Stimulated activated CD4-positive, alpha-beta T cell treated with anti-CD3 and anti-CD28 coated beads, Interleukin-12 subunit alpha, Interleukin-12 subunit beta, amount 100 ng/mL, for 24 hours (primary cell): ENCODE measurements at places on chromosomes 16 and 17.

DNA sequence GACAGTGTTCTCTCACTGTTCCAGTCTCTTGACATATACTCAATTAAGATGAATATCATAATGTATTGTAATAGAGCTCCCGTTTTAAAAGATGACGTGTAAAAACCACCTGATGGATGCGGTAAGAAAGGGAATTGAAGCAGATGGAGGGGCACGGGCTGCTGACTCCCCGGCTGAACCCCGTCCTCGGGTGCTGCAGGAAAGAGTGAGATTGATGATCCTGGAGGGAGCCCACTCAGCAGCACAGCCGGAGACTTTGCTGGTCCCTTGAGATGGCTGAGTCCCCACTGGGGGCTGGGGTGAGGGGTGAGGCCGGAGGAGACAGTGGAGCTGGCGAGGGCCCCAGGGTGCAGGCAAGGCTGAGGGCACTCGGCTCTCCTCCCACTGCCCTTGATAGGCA, 217.4 kb downstream of the RPTOR start:
- DNase-seq: no peak

- no peak for DNase-seq
These were observed 4.8 kb downstream of the SPHK1 start for GRCh38 chr17:76388966-76389888.

DNA sequence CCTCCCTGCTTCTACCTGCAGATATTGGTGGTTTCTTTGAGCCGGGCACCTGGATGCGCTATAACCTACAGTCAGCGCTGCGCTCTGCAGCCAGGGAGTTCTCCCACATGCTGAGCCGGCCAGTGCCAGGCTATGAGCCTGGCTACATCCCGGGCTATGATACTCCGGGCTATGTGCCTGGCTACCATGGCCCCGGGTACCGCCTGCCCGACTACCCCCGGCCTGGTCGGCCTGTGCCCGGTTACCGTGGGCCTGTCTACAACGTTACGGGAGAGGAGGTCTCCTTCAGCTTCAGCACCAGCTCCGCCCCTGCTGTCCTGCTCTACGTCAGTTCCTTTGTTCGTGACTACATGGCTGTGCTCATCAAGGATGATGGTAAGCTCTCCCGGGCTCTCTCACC, 13.2 kb downstream of the CNTNAP1 start:
- no peak for DNase-seq

- DNase-seq: no peak
These were observed 45.3 kb downstream of the RAI1 start for GRCh38 chr17:17726458-17727060.

GRCh38 chr16:4832698-4833343, 14.3 kb downstream of the GLYR1 start:
- no peak for DNase-seq

- DNase-seq: no peak
These were observed 17.2 kb downstream of the TMEM114 start for GRCh38 chr16:8572919-8573724.

- DNase-seq: no peak
These were observed 595.9 kb downstream of the WWOX start for GRCh38 chr16:78695391-78695790.

- DNase-seq: no peak
These were observed 27.3 kb downstream of the TTYH2 start for GRCh38 chr17:74240618-74241205.

DNA sequence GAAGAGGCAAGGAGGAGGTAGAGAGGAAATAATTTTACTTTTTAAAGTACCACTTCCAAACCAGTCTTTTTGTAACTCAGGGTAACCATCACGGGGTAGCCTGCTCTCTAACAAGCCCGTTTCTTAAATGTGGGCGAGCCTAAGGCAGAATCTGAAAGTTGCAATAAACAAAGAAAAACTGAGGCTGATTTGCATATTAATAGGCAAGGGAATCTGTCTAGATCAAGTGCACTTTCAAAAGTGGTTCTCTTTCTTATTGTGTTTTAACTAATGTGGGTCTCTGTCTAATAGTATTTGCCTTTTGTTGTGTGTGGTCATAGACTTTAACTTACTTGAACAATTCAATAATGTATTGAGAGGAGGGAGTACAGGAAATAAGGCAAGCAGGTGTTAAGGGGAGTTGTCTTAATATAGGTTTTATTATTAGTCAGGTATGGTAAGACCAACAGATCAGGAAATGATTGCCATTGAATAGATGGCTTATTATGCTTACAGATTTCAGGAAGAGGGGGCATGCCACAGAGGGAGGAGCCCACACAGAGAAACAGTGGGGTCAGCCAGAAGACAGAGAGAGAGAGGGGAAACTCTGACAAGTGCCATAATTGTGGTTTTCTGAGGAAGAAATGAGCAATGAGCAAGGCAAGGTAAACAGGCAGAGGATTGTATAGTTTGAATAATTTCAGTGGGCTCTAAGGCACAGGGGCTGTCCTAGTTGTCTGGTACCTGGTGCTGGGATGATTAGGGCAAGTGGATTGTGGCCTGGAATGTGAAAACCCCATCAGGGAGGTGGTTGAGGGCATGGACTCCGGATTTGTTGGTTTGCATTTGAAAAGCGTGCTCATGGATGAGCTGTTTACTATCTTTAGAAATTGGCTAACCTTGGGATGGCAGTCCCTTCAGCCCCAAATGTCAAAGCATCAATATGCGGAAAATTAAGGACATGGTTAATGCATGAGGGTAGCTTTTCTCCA, 237.2 kb downstream of the TOX3 start:
- DNase-seq: no peak

DNA sequence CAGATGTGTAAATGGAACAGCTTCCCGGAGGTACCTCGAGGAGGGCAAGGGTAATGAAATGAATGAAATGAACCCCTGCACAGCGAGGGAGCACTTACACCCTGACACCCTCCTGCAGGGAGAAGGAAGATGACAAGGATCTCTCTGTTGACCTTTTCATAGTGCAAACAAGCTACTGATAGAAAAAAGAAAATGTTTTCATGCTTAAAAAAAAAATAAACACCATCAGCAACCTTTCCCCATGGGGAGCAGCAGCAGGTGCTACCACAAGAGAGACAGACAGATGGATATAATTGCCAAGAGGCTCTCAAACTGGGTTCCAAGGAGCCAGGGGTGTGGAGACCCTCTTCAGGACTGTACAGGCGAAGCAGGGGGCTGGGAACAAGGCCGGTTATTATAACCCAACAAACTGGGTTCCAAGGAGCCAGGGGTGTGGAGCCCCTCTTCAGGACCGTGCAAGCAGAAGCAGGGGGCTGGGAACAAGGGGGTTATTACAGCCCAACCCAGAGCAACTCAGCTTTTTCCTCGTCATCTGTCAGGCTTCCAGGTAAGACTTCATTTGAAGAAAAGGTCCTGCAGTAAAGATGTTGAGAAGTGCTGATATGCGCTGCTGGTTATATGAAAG, 718 bp upstream of the RPH3AL start:
- no peak for DNase-seq

DNA sequence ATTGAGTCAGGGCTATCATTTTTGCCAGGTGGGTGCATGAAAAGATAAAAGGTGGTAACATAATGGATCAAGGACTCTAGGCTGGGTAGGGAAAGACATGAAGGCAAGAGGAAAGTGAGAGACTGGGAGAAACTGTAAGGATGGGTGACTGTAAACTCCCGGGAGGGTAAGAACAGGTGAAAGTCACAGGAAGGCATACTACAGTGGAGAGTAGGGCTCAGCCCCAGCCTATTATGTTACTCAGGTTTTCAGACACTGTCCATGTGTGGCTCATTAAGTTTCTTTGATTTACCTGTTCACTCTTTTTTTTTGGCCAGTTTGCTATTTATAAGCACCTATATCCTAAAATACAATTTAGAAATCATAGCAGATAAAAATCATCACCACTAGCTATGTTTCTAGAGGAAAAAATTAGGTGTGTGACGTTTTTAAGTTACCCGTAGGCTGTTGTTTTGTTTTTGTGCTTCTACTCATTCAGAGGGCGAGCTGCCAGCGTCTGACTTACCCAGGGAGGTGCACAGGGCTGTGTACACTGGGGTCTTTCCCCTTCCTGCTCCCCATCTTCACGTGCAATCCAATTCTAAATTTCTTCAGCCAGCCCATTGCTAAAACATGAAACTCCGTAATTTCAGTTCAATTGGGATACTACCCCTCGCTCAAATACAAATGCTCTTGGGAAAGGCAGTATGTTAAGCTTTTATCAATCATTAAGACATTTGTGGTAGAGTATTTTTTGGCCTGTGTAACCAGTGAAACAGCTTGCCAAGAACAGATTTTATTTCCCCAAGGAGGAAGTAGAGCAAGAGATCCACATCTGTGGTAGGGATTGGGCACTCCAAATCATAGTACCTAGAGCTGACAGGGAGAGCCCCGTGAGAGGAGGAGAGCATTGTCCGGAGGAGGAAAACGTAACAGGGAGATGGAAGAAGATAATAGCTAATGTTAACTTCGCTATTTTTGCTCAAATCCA, 21.7 kb upstream of the VWA3A start:
- DNase-seq: no peak

- peak; percentile 55 for DNase-seq
These were observed 3.4 kb downstream of the SLC38A10 start for GRCh38 chr17:81291662-81292061.

- no peak for DNase-seq
These were observed 26.3 kb downstream of the GINS3 start for GRCh38 chr16:58418601-58419000.

DNA sequence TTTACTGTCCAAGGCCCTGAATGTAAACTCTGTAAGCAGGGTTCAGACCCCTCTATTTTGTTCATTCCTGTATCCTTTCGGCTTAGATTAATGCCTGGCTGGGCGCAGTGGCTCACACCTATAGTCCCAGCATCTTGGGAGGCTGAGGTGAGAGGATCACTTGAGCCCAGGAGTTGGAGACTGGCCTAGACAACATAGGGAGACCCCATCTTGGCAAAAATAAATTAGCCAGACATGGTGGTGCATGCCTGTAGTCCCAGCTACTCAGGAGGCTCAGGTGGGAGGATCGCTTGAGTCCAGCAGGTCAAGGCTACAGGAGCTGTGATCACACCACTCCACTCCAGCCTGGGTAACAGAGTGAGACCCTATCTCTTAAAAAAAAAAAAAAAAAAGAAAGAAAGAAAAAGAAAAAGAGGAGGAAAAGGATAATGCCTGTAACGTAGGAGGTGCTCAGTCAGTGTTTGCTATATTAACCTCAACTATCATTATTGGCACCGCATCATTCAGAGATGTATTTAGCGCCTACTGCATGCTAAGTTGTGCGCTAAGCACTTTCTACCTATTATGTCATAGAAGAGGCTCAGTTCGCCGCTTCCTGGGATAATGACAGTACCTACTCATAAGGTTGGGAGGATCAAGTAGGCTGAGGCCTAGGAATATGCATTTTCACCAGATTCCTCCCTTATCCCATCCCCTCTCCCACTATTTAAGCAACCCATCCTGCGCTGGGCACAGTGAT, 5.0 kb downstream of the SOCS1 start:
- DNase-seq: no peak

DNA sequence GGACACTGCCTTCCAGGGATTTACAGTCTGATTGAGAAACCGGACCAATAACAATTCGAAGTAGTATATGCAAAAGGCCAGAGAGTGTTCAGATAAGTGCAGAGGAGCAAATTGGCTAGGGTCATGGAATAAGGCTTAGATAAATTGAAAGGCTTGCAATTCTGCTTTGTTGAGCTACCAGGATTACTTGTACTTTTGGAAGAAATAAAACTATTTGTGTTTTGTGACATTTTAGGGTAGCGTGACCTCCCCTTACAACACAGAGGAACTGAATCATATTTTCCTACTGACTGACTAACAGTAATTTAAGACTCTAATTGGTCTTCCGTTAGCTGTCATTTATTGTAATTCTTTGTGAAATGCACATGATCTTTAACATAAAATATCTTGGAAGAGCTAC, 104.7 kb downstream of the PITPNC1 start:
- DNase-seq: no peak

GRCh38 chr16:82146957-82147356, 23.1 kb downstream of the MPHOSPH6 start:
- no peak for DNase-seq

GRCh38 chr16:59880611-59881010, 1146.5 kb upstream of the GOT2 start:
- no peak for DNase-seq

DNA sequence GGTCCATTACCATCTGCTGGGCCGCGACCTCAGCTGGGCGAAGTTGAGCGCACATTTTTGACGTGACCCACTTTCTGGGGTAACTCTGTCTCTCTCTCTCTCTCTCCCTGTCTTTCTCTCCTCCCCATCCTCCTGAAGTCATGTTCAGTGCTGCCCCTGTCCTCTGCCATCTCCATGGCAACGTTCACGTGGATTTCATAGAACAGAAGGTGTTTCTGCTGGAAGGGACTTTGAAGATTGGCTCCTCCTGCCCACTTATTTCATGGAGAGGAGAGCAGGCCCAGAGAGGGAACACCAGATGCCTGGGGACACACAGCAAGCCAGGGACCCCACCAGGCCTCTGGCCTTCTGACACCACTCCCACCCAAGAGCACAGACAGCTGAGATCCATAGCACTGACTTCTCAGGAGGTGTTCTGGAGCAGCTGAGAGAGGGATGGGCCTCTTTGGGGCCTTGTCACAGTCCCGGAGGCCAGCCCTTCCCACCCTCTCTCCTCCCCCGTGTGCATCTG, 4.2 kb upstream of the CCNF start:
- no peak for DNase-seq

GRCh38 chr17:35052780-35053179, 10.7 kb downstream of the RFFL start:
- DNase-seq: no peak

- no peak for DNase-seq
These were observed 1.1 kb upstream of the ADCY7 start for GRCh38 chr16:50265260-50265659.

DNA sequence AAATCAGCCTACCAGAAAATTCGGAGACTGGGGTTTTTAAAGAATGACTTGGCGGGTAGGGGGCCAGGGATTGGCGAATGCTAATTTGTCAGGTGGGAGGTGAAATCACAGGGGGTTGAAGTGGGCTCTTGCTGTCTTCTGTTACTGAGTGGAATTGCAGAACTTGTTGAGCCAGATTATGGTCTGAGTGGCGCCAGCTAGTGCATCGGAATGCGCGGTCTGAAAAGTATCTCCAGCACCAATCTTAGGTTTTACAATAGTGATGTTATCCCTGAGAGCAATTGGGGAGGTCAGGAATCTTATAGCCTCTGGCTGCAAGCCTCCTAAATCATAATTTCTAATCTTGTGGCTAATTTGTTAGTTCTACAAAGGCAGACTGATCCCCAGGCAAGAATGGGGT, 762 bp upstream of the RBL2 start:
- DNase-seq: no peak

DNA sequence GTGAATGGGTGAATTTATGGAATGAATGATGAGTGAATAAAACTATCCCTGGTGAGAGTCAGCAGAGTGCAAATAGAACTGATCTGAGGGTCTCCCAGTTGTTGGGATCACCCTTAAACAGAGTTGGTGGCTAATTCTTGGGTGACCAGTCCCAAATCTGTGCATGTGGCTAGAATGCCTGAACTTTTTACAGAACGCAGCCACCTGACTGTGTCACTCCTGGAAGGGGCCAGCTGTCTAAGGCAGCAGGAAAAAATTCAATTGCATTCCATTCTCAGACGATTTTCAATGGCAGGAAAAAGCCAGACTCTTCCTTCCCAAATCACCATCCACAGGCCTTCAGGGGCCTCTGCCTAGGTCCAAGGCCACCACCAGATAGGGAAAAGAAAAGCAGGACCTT, 43.5 kb downstream of the BEAN1 start:
- DNase-seq: no peak
